ENCODE measurements at places on chromosomes 4 and X.

DNA sequence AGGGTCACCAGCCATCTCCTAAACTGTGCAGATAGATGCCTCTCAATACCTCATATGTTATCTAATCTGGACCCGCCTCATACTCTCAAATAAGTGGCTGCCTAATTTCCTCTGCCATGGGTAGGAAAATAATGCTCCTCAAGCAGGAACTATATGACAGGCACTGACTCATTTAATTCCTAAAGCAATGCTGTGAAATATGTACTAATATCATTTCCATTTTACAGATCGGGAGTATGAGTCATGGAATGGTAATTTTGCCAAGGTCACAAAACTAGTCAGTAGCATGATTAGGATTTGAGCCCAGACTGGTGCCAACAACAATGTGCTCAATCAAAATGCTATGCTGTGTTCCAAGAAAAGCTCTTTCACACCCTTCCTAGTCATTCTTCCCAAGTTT lies 3.0 kb upstream of the NXT2 start:
- DNase-seq = no peak

GRCh38 chrX:129158505-129158904 lies 364.8 kb downstream of the SMARCA1 start:
- no peak for DNase-seq

GRCh38 chrX:121546317-121546716 lies 498.9 kb downstream of the GLUD2 start:
- no peak for DNase-seq

- peak; percentile 44 for DNase-seq
These were observed 174.1 kb downstream of the RBMX2 start for GRCh38 chrX:130575831-130576389.

DNA sequence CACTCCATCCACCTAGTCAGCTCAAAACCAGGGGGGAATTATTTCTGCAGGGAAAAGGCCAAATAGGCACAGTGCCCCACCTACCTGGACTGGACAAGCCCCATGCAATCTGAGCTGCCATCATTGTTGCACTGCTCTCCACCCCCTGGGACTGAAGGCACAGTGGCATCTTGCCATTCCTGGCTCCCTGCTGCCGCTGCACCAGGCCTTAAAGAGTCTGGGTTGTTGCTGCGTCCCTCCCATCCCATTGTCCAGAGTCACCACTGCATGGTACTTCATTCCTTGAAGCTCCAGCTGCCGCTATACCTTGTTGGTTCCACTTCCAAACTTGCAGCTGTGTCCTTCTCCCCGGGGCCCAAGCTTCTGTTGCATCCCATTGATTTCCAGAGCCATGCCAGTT lies 629.7 kb downstream of the STIM2 start:
- no peak for DNase-seq

DNA sequence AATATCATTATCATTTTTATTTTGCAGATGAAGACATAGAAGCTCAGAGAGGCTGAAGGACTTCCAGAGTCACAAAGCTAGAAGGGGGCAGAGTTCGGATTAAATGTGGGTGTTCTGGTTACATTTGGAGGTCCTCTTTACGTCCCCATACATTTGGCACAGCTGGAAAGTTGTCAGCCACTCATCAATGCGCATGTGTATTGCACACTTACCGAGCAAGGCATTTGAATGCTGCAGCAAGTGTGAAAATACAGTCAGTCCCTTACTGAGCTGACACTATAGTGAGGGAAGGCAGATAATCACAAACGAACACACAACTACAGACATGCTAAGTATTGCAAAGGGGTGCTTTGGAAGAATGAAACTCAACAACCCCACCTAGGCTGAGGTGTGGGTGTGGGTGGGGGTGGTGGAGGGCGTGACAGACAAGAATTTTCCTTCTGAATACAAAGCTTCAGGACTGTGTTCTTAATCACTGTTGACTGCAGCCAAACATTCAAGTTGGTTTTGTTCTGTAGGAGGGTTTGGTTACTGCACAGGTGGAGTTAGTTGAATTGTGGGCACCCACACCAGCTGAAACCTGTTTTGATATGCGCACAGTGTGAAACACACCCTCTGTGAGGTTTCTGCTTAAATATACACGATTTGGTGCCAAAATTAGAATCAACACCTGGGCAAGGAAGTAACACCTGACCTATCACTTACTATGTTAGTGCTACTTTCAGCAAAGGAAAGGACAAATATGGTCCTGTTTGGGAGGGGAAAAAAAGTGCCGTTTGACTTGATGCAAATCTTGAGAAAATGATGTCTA lies 72.4 kb downstream of the COQ2 start:
- no peak for DNase-seq

DNA sequence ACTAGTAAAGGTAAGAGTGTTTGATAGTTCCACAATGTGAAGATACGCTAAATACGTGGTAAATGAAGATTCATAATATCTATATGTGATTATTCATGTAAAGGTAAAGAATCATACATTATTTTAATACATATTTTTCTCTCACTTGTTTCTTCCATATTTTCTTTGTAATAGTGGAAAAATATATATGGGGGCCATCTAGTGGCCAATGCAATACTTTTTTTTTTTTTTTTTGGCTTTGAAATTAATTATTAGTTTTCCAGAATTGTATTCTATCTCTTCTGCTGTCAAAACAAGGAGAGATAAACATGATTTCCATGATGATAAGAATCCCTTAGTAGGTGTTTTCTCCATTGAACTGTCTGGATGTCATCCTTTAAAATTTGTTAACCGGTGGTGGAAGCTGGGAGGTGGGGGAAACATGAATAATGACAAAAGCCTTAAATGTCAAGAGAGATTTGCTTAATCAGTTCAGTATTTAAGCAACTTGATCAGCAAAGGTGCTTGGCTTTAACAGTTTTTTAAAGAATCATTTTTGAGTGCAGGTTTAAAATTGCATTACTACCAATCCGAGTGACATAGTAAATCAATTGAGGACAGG lies 508.7 kb upstream of the HTR2C start:
- no peak for DNase-seq

DNA sequence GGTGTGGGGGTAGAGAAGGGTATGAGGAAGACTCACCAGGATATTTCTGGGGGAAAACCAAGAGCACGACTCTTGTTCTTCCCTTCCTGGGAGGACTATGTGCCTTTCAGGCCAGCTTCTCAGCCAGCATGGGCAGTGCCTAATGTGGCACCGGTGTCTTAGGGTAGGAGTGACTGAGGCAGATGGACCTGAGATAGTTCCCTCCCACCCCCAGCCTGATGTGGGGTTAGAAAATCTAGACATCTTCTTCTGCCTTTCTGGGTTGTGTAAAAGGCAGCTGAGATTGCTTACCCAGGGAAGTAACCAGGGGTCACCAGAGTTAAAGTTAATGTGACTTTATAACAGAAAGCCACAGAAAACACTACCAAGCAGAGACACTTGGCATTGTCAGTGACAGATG lies 127.3 kb downstream of the TMA16 start:
- DNase-seq = no peak

DNA sequence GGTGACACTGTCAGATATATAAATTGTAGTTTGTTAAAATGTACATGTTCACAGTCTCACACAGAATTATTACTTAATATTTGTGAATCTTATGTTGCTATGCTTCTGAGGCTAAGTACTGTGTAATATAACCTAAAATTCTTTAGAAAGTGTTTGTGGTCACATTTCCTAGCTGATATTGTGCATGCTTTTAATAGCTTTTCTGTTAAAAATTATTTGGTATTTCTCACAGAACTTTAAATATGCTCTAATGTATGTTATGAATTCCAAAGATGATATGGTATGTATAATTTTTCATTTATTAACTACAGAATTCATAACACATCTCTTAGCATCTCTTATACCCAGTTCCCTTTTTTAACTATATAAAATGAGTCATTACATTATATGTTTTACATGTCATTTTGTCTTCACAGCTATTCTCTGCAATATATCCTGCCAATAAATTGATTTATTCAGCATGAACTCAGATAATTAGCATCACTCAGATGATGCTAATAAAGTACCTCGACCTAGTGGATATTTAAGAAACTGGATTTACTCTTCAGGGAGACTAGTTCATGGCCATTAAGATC lies 9.3 kb downstream of the PTPN13 start:
- no peak for DNase-seq

DNA sequence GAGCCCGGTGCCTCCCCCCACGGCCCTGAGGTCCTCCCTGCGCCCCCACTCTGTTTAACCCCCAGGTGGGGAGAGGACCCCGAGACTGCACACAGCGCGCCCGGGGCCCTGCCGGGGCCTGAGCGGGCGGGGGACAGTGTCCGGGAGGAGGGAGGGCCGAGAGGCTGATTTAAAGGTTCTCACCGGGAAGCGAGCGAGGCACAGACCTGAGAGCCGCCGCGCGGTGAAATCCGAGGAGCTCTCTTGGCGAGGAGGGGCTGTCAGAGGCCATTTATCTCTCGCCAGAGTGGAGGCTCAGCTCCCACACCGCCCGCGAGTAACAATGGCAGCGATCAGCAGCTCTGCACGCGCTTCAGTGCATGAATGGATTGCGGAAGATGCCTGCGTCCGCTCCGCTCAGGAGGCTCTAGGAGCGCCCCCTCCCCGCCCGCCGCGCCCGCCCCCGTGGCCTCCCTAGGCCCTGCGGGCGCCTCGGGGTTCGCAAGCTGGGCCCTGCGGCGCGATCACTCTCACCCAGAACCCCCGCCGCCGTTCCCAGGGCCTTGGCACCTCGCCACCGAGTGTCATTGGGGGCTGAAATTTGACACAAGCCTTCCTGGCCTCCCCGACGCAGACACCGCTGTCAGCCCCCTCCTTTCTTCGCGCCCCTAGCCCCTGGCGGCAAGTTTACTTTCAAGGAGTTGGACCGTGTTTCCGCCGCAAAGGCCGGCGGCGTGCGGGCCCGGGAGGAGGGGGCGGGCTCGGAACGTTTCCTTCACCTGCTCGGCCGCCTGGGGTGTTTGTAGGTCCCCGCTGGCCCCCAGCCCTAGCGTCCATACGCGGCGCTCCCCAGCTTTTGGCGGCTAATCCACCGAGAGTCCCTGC lies 48.7 kb upstream of the BCOR start:
- peak; percentile 46 for DNase-seq

- DNase-seq = no peak
These were observed 21.1 kb downstream of the PIGG start for GRCh38 chr4:519885-520682.

- DNase-seq = peak; percentile 34
These were observed 400.5 kb downstream of the PDGFC start for GRCh38 chr4:156571146-156571545.

- no peak for DNase-seq
These were observed 134.9 kb downstream of the C4orf33 start for GRCh38 chr4:129230846-129231245.

GRCh38 chrX:122363112-122363795 lies 820.8 kb upstream of the GRIA3 start:
- no peak for DNase-seq

DNA sequence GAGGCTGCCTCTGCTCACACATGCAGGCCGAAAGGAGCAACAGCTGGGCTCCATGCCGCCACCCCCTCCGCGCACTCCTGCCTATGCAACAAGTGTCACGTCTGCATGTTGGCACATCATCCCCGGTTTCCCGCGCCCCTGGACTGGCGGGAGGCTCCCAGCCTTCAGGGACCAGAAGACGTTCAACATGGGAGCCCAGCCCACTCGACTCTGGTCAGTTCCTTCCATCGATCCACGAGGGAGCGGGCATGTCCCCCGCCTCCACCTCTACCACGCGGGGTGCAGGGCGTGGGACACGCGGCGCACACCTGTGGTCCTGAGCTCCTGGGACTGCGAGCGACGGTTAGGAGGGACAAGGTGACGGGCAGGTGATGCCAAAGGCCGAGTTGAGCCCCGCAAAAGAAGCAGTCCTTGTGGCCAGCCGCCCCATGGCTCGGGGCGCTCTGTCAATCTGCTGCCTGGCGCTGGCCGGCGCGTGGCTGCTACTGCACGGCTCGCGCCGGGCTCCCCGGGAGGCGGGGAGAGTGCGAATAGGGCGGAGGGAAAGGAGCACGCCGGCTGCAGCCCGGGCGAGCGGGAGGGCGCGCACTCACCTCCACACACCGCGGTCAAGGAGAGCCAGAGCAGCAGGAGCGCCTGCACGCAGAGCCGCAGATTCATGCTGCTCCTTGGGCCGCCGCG lies 645 bp downstream of the APLN start:
- peak; percentile 56 for DNase-seq

- no peak for DNase-seq
These were observed 74.5 kb upstream of the AFAP1 start for GRCh38 chr4:8013976-8014726.

DNA sequence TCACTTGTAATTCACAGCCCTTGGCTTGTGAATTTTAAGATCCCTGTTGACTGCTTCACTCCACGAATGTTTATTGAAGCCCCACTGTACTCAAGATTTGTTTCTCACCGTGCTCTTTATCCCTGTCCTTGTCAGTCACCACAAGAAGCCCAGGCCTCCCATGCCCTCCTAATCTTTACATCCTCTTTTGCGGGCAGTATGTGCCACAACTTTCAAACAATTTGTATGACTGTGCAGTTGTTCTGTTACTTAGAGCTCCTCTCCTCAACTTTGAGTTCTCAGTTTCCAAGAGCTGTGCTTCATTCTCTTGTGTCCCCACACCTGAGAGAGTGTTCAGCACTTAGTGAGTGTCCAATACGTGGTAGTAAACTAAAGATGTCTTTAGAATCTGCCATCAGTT lies 467.7 kb downstream of the NKX6-1 start:
- no peak for DNase-seq

DNA sequence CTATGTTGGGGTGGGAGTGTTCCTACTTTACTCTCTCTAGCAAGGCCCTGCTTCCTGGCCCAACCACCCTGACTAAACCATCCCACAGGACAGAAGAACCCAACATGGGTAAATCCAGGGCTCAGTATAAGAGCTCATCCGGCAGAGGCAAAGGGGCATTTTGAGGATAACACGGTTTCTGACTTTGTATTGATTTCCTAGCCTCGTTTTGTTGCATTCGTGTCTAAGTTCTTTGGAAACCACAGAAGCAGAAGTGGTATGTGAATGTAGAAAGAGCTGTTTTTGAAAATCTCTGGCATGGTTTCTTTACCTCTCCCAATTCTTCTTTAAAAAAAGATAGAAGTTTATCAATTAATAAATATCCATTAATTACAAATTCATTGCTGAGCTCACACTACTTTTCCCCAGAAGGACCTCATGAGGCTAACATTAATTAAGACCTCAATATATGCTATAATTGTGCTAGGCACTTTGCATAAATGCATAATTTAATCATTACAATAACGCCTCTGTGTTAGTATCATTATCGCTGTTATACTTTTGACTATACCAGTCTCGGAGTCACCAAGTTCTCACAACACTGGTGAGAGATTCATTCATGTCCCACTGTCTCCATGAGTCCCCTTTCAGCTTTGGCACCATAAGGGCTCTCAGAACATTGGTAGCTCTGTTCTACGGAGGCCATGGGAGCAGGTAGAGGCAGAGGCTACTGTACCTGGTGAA lies 5.8 kb upstream of the CLNK start:
- no peak for DNase-seq

GRCh38 chrX:40105835-40106675 lies 8.3 kb upstream of the BCOR start:
- peak; percentile 87 for DNase-seq

DNA sequence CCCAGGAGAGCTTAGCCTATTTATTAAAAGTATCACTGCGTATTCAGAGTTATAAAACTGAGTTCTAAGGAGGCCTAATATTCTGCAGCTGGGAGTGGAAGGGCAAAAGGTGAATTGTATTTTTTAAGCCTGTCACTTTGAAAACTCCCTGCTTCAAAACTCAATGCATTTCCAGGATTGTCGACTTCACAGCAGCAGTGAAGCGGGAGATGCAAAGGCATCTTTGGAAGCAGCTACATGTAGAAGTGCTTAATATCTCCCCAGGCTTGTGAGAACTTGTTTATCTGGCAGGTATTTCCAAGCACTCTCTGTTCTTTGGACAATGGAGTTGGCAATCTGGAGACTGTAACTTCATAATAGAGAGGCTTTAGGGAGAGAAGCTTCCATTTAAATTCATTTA lies 717.5 kb upstream of the SLIT2 start:
- DNase-seq = no peak
